H7 (cell line): ENCODE measurements at places on chromosomes 12 and 14. TPM values are rescaled to one million over a fixed set of nuclear protein-coding genes. Genes with fewer than 3 reads are reported as not detected.

DNA sequence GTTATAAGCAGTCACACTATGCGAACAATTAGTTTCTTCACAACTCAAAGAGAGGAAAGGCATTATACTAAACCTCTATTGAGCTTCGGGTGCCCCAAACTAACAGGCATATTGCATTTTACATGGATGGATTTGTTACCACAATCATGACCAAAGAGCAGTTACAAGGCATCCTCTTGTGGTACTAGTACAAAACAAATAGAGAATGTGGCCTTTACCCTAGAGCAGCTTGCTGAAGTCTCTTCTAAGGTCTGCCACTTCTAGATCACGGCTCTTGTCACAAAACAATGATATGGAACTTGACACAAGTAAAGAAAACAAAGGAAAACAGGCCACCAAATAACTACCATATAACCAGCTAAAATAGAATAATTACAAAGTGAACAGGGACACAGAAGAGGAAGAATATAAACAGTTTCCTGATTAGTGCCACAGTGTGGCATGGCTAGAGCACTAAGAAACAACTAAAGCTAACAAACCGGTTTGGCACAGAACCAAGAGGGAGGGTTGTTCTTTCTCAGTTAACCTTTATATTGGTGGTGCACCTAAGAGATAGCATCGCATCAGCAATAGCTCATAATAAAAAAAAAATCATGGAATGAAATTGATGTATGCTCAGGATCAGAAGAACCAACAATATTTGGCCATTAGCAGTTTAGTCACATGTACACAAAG, 209.7 kb upstream of the ATP2B1 start:
- DNase-seq = no peak

- DNase-seq = no peak
Measured at GRCh38 chr14:32009221-32009975, 67.7 kb upstream of the ARHGAP5 start.

The IFI27L2 gene
- 25.6 and 26.3 TPM in 2 replicates for total RNA-seq

GRCh38 chr12:114847441-114848035, 163.6 kb upstream of the TBX3 start:
- no peak for DNase-seq

- no peak for DNase-seq
Measured at GRCh38 chr14:30630248-30630647, 8.1 kb downstream of the SCFD1 start.

DNA sequence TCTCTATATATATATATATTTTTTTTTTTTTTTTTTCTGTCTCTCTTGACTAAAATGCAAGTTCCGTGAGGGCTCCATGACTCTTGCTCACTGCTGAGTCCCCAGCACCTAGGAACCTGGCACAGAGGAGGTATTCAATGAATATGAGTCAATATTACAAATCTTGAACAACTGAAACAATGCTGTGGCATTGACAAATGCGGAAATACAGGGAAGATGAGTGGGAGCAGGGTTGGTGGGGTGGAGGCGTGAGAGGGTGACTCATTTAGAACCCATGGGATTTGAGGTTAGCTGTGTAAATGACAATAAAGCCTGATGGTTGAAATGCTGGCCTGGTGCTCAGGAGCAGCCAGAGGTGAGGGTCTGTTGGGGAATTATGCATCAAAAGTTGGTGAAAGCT, 121.7 kb upstream of the FUT8 start:
- no peak for DNase-seq
